ENCODE measurements at places on chromosomes 12 and 14.

- no peak for DNase-seq
Observed at GRCh38 chr12:45518291-45519235, 210.9 kb upstream of the ARID2 start.

DNA sequence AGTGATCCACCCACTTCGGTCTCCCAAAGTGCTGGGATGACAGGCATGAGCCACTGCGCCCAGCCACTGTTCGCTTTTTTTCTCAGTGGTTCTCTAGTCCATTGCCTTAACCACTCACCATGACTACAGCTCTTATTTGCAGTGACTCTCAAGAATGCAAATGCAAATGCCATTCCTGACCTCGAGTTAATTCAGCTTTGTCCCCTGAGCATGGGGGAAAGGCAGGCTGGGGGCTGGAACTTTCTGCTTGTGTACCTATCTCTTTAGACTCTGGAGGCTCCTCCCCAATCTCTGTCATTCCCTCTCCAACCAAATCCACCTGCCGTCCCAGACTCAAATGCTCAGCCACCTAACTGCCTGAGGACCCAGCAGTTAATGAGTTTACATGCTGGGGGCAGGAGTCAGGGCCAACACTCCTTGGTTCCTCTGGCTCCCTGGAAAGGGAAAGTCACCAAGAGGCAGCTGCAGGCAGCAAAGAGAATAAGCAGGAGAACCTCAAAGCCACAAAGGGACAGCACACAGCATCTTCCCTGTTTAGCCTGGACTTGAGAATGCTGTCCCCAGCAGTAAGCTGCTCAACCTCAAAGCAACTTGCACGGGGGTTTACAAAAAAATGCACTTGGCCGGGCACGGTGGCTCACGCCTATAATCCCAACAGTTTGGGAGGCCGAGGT, 5.3 kb upstream of the HNF1A start:
- peak; percentile 68 for DNase-seq

- DNase-seq, result no peak
Observed at GRCh38 chr14:26963711-26964110, 365.9 kb upstream of the NOVA1 start.

- no peak for DNase-seq
Observed at GRCh38 chr14:31466554-31466953, 9.2 kb upstream of the DTD2 start.

GRCh38 chr14:52827426-52827825, 36.0 kb upstream of the GNPNAT1 start:
- no peak for DNase-seq

DNA sequence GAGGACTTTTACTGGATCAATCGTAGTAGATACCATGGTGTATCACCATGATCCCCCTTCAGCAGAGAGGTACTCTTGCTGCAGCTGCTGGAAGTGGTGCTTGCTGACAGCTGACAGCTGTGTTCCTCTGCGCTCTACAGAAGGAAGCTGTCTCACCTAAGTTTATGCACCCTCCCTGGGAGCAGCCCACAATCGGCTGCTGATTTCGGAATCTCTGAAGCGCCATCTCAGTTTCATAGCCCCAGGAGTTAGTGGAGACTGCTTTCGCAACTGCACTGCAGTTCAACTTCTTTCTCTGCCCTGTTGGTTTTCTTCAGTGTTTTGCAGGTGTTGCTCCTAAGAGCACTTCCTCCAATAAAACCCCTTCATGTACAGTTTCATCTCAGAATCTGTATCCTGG, 237.9 kb downstream of the PAWR start:
- no peak for DNase-seq

GRCh38 chr12:18141048-18141982, 51.3 kb upstream of the RERGL start:
- no peak for DNase-seq

DNA sequence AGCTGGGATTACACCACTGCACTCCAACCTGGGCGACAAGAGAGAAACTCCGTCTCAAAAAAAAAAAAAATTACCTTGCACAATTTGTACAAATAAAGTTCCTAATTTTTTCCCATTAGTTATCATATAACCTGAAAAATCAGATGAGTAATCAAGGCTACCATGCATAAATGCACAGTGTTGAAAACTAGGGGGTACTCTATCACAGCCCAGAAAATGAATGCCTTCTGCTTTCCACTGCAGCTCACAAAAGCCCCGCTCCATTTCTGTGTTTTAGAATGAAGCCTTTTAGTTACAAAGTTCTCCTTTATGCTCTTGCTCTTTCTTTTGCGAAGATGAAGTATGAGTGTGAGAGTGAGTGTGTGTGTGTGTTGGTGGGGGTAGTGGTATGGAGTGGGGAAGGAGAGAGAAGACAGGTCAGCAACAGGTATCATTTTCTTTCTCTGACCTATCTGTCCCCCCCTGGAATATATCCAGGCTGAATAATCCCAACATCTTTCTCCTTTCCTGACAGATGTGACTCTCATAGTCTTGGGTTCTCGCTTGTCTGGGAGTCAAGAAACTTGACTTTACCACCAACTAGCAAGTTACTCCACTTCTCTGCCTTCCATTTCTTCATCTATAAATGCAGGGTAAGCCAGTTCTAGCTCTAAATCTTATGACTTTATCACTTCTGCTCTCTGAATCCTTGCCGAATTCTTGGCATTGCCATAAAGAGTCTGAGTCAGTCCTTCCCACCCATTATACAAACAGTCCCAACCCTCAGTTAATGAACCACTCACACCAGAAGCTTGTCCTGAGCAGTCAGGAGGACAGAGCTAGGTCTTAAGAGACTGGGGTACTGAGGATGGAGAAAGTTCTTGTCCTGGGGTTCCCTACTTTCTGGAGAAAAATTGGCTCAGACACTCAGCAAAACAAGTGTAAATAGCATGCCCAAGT, 16.1 kb downstream of the BIN2 start:
- DNase-seq, result no peak

DNA sequence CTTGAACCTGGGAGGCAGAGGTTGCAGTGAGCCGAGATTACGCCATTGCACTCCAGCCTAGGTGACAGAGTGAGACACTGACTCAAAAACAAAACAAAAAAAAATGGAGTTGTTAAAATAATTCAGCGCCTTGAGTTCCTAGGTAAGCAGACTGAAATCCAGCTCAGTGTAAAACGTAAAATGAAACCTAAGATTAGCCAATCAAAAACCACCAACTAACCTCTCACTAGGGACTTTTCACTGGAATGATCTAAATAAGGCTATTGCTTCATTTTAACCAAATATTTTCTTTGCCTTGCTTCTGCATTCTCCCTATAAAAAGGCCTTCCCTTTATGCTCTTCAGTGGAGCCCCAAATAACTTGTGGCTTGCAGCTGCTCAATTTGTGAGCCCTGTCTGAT, 91.6 kb upstream of the HIF1A start:
- no peak for DNase-seq

GRCh38 chr12:8564656-8565055, 24.0 kb upstream of the CLEC4E start:
- DNase-seq, result no peak

DNA sequence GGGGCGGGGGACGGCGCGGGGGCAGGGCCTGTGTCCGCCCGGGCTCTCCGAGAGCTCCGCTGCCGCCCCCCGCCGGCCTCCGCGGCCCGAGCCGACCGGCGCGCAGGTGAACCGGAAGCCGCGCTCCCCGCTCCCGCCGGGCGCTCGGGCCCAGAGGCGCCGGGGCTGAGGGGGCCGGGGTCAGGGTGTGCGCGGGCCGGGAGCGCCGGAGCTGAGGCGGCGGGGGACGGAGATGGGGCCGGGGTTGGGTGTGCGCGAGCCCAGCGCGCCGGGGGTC, 431 bp downstream of the HIP1R start:
- no peak for DNase-seq

GRCh38 chr12:57765003-57765697, 1.7 kb downstream of the CYP27B1 start:
- no peak for DNase-seq

GRCh38 chr12:120713861-120714482, 3.7 kb downstream of the UNC119B start:
- no peak for DNase-seq

GRCh38 chr12:106585105-106585520, 2.3 kb downstream of the RFX4 start:
- no peak for DNase-seq

DNA sequence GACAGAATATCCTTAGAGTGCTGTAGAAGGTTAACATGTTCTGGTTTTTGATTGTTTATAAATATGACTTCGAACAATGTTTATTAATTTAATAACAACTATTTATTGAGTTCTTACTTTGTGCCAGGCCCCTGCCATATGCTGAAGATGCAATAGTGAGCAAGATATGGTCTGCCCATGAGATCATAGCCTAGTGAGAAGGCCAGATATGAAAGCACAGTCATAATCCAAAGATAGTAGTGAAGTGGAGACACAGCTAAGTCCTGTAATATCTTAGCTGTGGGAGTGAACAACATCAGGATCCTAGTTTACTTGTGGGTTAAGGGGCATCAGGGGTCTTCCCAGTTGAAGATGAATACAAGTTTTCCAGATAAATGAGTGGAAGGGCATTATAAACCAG, 189.4 kb upstream of the FBXO33 start:
- DNase-seq, result no peak

DNA sequence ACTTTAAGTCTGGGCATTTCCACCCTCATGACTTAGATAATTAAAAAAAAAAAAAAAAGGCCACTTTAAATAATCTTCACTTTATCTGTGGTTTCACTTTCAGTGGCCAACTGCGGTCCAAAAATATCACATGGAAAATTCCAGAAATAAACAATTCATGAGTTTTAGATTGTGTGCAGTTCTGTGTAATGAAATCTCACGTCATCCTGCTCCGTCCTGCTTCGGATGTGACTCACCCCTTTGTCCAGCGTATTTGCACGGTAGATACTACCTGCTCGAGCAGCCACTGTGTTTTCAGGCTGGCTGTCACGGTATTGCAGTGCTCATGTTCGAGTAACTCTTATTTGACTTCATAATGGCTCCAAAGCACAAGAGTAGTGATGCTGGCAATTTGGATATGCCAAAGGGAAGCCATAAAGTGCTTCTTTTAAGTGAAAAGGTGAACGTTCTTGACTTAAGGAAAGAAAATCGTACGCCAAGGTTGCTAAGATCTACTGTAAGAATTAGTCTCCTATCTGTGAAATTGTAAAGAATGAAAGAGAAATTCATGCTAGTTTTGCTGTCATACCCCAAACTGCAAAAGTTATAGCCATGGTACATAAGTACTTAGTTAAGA, 2.4 kb downstream of the E2F7 start:
- DNase-seq, result no peak

GRCh38 chr12:62517887-62518286, 51.3 kb downstream of the MON2 start:
- no peak for DNase-seq

- DNase-seq, result no peak
Observed at GRCh38 chr12:72246370-72246769, 25.8 kb upstream of the TRHDE start.

DNA sequence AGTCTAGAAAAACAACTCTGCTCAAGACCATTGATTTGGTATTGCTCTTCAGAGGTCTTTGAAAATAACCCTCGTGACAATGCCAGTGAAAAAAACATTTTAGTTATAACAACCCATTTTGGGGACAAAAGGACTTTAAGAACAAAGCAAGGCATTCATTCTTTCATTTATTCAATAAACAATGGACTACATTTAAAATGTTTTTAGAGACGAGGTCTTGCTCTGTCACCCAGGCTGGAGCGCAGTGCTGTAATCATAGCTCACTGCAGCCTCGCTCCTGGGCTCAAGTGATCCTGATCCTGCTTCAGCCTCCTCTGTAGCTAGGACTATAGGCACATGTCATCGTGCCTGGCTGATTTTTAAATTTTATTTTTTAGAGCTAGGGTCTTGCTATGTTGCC, 7.7 kb upstream of the KICS2 start:
- DNase-seq, result no peak

DNA sequence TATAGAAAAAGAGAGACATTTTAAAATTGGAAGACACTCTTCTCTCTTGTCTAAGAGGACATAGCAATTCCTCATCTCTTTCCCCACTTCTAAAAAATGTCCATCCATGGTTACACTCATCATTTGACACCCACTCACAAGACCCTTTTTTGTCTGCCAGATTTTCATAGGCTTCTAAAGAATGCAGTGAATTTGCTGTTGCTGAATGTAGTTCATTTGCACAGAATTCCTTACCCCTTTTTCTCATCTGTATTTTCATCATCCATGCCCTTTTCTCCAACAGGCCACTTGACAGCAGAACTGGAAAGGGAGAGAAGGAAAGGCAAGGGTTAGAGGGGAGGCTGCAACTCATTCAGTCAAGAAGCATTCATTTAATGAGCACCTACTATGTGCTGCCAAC, 128.0 kb downstream of the NUAK1 start:
- DNase-seq, result no peak

DNA sequence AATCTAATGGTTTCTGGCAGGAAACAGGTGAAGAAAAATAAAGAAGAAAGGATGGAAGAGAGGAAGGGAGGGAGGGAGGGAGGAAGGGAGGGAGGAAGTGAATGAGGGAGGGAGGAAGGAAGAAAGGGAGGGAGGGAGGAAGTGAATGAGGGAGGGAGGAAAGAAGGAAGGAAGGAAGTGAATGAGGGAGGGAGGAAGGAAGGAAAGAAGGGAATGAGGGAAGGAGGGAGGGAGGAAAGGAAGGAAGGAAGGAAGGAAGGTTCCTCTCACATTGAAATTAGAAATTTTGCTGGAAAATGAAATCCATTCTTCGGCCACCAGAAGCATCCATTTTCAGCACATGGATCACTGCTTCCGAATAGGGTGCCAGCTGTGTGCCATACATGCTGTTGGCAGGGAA, 62.2 kb upstream of the PELI2 start:
- DNase-seq, result no peak

GRCh38 chr12:122517877-122518276, 8.9 kb downstream of the RSRC2 start:
- DNase-seq, result no peak

DNA sequence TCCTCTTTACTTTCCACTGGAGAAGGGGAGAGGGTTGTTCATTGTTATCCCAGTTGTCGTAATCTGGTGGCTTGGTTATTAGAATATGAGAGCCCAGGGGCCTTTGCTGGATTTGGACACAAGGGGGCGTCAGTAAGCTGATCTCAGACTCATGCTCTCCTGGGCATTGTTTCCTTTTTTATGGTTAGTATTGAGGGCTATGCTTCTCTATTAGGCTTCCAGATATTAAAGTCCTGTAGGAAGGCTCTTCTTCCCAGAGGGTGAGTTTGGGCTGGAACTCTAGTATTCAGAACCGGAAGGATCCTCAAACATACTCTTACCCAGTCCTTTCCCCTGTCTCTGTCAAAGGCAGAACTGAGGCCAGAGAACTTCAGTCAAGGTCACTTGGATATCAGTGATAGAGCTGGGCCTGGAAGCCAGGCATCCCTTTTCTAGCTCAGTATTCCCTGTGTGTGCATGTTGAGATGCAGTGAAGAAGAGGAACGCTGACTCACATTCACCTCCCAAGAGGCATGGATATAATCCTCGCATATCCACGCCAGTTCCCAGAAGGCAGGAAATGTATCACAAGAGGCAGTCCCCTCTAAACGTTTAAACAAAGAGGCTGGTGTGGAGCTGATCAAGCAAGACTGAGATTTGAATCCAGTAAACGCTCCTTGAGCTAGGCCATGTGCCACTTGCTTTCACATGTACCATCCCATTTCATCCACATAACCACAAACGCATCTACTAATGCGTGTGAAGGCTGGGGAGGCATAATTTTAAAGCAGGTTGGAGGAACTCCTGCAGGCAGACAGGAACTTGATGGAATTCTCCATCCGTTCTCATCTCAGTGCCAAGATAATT, 41.6 kb downstream of the UBE3B start:
- DNase-seq, result peak; percentile 33

Measured in right renal pelvis (tissue), 4 donors.